Right lung (tissue), 10 donors: ENCODE measurements at places on chromosomes 3 and 15. TPM values are rescaled to one million over a fixed set of nuclear protein-coding genes. Genes with fewer than 3 reads are reported as not detected.
A peak's percentile ranks its signal among the peaks of the same experiment; 100 is the strongest.

DNA sequence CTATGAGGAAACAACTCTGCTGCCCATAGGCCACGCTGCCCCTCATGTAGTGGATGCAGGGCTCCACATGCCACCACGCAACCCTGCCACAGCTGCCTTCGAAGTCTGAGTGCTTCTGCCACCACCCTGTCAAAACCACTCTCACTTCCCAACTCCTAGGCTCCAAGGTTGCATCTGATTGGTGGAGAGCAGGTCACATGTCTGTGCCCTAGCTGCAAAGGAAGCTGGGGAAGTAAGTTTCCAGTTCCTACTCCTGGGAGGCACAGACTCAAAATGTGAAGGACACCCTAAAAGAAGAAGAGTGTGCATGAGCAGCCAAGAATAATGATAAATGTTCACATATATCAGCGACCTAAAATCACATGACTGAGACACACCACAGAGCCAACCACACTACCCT, 31.9 kb upstream of the TICRR start:
- no peak for DNase-seq

The FETUB gene
- 0.33 TPM for polyA plus RNA-seq

The CPNE4 gene
- 0.76 TPM for polyA plus RNA-seq

The KLHL25 gene
- 5.2 TPM for polyA plus RNA-seq

DNA sequence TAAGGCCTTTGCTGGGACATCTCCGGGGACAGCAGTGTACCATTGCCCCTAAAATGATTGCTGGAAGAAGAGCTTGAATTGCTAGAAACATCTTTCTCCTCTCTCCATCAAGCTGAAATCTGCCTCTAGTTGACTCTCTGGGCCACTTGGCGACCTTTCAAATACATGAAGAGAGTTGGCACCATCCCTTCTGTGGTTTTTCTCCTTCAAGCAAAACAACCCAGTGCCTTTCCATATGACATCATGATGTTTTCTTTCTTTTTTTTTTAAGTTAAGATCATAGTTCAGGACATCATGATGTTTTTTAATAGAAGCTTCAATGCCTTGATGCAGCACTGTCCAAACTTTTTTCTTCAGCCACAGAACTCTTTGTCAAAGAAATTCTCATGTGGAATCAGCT, 144.0 kb upstream of the PTPRG start:
- no peak for DNase-seq

DNA sequence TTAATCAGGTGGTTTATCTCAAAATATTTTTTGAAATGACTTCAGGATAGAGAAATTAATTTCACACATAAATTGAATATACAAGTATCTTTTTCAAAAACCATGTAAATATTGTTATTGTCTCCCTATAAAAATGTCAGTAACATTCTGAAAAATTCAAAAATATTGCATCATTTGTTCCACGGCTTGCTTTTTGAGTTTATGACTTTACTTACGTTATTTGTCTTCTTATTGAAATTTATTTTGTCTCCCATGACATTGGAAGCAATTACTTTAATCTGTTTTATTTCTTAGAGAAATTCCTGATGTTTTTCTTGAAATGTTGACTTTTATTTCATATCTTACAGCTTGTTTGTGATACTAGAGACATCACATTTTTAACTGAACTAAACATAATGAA, 56.9 kb upstream of the P2RY1 start:
- no peak for DNase-seq

- DNase-seq: no peak
These were observed 218.8 kb downstream of the UBE2E2 start for GRCh38 chr3:23421811-23422516.

GRCh38 chr15:41730543-41730942, 43.7 kb upstream of the MAPKBP1 start:
- no peak for DNase-seq

GRCh38 chr3:50189274-50189673, 2.1 kb upstream of the GNAT1 start:
- peak; percentile 81 for DNase-seq

- DNase-seq: no peak
These were observed 180.7 kb upstream of the GRM7 start for GRCh38 chr3:6680119-6680806.

DNA sequence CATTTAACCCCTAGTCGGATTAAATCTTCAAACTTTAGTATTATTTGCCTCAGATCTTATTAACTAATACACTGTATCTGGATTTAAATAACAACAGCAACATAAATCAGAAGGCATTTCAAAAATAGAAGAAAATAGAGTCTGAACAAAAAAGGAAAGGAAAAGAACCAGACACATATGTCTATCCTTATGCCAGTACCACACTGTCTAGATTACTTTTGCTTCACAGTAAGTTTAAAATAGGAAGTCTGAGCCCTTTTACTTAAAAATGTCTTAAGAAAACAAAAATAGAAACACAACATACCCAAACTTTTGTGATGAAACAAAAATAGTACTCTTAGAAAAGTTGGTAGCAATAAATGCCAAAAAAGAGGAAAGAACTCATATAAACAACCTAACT, 1615.8 kb downstream of the SI start:
- DNase-seq: no peak

DNA sequence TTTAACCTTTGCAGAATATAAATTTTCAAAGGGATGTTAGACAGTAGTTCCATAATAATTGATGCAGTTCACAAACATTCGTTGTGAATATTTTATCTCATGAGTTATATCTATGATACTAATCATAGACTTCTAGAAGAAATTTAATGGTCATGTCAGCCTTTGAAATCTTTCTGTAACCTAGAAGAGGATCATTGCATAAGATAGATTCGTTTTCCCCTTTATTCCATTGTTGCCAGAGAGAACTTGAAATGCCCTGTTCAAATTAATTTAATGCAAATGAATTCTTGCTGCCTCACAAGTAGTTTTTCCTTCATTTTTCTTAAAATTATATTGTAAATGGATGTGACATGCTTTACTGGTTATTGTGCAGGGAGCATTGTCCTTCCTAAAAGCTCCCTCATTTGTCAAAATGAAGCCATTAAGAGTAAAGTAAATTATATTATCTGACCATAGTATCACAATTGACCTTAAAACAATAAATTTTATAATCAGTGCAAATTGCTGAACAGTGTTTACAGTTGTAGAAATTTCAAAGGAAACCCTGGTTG, 128.5 kb upstream of the ZNF717 start:
- DNase-seq: no peak

DNA sequence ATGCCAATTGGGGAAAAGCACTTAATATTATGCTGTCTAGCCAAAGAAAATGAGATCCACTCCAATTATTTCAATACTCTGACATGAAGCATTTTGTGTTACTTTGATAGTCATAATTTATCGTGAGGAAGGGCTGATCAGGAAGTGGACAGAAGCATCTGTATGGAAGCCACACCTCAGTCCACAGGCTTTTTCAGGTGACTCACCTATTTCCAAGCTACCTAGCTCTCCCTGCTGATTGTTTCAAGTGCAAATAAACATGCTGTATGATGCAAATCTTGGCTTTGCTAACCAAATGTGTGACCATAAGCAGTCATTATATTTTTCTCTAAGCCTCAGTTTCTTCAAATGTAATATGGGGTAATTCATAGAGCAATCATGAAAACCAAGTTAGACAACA, 30.8 kb upstream of the CPB1 start:
- DNase-seq: no peak

- no peak for DNase-seq
These were observed 1.8 kb downstream of the DAPK2 start for GRCh38 chr15:64044300-64045100.

GRCh38 chr3:149832086-149832485, 19.1 kb downstream of the RNF13 start:
- no peak for DNase-seq

DNA sequence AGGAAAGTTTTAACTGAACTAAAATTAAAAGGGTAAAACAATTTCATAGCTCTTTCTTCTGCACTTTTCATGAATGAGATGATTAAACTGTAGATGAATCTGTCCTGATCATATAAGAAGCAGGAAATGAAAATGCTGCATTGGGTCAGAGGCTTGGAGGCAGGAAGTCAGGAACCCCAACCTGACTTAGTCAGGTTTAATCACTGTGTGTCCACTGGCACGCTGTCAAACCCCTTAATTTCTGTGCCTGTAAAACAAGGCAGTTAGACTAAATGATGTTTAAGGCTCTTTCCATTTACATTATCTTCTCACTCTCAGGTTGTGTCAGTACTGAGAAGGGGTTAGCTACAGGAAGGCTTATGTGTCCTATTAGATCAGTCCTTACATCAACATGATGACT, 193.3 kb upstream of the TTC14 start:
- no peak for DNase-seq

DNA sequence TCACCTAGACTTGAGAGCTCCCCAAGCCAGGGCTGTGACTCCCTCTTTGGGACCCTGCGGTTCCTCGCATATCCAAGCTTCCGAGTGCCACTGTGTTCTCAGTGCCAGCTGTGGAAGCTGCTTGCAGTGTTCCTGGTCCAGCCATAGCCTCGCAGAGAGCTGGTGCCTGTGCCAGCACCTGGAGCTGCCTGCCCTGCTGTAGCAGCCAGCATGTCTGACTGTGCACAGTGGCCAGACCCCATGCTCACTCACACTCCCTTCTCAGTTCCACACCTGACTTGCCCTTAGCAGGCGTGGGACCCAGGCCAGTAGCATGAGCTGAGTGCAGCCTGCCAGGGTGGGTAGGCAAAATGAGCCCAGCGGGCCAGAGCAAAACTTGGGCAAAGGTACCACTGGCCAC, 25.3 kb downstream of the LRRC49 start:
- no peak for DNase-seq

GRCh38 chr3:74273091-74273490, 341.4 kb downstream of the CNTN3 start:
- DNase-seq: no peak

DNA sequence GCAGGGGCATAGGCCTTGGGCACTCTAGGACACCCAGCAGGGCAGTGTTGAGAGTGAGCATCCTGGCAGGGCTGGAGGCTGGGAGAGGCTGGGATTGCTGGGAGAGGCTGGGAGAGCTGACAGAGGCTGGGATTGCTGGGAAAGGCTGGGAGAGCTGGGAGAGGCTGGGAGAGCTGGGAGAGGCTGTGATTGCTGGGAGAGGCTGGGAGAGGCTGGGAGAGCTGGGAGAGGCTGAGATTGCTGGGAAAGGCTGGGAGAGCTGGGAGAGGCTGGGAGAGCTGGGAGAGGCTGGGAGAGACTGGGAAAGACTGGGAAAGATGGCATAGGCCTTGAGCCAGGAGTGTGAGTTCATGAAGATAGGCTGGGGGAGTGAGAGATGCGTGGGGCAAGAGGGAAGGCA, 77.8 kb downstream of the MESD start:
- no peak for DNase-seq

- peak; percentile 49 for DNase-seq
These were observed 37.8 kb downstream of the LSM3 start for GRCh38 chr3:14216257-14217048.

- DNase-seq: no peak
These were observed 40.4 kb downstream of the SRP14 start for GRCh38 chr15:39998511-39999077.

GRCh38 chr15:71278989-71279756, 163.9 kb downstream of the THSD4 start:
- DNase-seq: peak; percentile 82

GRCh38 chr3:172622916-172623700, 87.8 kb downstream of the NCEH1 start:
- DNase-seq: no peak

The CRABP1 gene
- polyA plus RNA-seq: 0.97 TPM

DNA sequence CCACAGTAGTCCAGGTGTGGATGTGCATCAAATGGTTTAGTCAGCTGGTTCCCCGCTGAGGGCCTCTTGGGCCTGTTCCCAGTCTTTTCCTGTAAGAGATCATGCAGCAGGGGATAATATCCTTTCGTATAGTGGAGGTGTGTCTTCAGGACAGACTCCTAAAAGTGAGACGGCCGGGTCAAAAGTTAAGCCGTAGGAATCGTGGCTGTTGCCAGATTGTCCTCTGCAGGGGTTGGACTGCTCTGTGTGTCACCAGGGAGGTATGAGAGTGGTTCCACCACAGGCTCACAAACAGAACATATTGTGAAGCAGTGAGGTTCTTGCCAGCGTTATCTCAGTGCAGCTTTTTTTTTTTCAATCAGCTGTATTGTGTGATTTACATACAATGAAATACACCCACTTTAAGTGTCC, 95.0 kb downstream of the VGLL4 start:
- no peak for DNase-seq

The CRYGS gene
- 10.4 TPM for polyA plus RNA-seq

The GOLGA6L4 gene
- polyA plus RNA-seq: 23.1 TPM

GRCh38 chr15:31153531-31153930, 52.0 kb upstream of the TRPM1 start:
- no peak for DNase-seq

DNA sequence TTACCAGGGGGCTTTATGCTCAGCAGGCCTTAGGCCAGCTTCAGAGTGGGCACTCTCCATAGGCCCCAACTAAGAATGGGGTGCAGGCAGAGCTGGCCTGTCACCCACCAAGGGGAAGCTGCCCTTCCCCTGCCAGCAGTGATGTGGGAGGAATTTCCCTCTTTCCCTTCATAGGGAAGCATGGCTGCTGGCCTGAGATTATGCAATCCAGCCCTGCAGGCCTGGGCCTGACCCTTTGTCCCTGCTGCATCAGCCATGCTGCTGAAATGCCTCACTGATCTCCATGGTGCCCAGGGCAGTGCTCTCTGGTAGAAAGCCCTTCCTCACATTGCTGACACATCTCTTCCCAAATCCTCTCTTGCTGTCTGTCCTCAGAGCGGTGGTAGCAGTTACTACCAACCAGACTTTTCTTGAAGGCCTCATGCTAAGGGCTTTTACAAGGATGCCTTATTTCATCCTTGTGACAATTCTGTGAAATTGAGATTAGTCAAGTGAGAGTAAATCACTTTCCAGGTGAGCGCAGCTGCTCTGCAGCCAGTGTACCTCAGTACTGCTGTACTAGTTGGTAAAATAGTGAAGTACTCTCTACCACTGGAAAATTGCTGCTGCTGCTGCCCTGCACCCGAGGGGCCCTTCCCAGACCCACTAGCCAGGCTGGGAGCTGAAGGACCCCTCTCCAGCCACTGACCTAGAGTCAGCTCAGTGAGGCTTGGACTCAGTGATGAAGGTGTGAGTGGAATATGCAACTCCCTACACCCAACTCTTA, 33.8 kb downstream of the MRAS start:
- peak; percentile 33 for DNase-seq

- no peak for DNase-seq
These were observed 502.2 kb downstream of the PDCD6IP start for GRCh38 chr3:34300621-34301020.

DNA sequence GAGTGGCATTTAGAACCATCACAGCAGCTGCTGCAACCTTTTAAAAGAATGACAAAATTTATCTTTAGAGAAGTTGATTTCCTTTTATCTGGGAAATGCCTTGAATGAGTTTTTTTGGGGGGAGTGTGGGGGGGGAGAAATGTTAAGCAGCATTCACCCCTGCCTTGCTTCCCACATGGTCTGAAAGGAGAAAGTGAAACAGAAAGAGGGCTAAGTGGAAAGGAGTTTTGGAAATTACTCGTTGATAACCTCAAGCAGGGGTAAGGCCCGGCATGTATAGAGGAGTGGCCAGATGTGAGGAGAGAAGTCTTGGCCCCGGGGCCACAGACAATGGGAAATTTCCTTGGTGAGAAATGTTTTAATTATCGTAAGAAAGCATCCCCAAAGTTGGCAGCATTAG, 23.5 kb downstream of the B3GALNT1 start:
- no peak for DNase-seq

- no peak for DNase-seq
These were observed 65.4 kb upstream of the SLC6A6 start for GRCh38 chr3:14336749-14337598.

GRCh38 chr15:67385971-67386370, 131.4 kb downstream of the IQCH start:
- DNase-seq: no peak

- no peak for DNase-seq
These were observed 143.5 kb upstream of the SOX2 start for GRCh38 chr3:181568248-181568647.

The PLCB2 gene
- polyA plus RNA-seq: 10.1 TPM
